Breast epithelium (tissue), 4 donors: ENCODE measurements at places on chromosomes 11 and 22.

- no peak for DNase-seq
Observed at GRCh38 chr11:26834601-26835000, 112.7 kb upstream of the SLC5A12 start.

DNA sequence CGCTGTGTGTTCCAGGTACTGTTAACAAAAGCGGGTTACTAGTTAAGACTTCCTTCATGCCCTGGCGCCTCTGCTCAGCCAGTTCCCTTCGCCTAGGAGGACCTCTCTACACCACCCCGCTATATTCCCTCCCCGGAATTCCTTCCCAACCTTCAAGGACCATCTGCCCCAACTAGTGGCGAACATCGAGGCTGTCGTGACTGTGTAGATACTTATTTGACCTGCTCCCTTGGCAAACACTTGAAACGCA is 450 bp upstream of the BCL2L13 start:
- no peak for DNase-seq

DNA sequence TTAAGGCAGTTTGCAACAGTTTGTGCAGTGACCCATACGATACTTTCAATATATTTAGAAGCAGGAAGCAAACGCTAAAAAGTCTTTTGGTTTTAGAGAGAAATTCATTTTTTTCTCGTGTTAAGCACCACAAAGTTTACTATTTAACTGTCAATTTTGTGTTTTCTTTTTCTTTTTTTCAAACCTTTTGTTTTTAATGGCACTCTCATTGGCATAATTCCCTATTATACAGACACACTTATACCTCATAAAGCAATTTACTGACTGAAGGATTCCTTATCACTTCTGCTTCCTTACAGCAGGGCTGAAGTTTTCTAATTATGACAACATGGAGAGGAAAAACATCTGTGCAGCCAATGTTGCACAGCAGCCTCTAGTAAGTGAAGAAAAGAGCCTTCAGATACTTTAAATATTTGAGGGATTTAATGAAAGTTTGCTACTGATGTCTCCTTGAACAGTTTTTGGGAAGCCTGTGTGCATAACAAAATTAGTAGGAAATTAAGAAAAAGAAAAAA is 2191.2 kb downstream of the LRRC4C start:
- DNase-seq = no peak

- DNase-seq = no peak
Observed at GRCh38 chr11:82775736-82776346, 42.2 kb upstream of the FAM181B start.

DNA sequence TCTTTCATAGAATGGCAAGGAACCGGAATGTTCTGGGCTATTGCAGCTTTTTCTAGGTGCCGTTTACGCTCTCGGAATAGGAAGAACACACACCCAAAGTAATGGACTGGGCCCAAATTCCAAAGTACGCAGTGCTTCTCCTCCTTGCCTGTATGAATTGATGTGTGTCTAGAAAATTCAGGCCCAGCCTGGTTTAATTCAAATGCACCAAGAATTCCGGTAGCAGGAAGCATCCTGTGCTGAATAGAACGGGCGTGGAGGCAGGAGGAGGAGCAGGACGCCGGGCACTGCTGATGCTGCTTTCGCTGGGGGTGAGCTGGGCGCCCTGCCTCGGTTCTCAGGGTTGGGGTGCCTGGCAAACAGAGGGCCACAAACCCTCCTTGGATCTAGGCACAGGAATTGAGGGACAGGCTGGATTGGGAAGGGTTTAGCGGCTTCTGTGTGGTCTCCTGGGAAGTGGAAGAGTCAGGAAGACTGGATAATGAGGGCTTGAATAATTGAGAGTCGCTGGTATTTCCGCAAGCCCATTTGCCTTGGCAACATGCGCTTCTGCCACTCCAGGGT is 2.0 kb downstream of the PARVB start:
- DNase-seq = no peak

- DNase-seq = no peak
Observed at GRCh38 chr11:19344661-19345518, 104.1 kb upstream of the E2F8 start.

GRCh38 chr22:20000246-20001081 is 16.2 kb downstream of the ARVCF start:
- DNase-seq = no peak

GRCh38 chr11:47848700-47849155 is 578 bp upstream of the NUP160 start:
- no peak for DNase-seq

- no peak for DNase-seq
Observed at GRCh38 chr11:113272281-113272680, 42.1 kb upstream of the TTC12 start.

DNA sequence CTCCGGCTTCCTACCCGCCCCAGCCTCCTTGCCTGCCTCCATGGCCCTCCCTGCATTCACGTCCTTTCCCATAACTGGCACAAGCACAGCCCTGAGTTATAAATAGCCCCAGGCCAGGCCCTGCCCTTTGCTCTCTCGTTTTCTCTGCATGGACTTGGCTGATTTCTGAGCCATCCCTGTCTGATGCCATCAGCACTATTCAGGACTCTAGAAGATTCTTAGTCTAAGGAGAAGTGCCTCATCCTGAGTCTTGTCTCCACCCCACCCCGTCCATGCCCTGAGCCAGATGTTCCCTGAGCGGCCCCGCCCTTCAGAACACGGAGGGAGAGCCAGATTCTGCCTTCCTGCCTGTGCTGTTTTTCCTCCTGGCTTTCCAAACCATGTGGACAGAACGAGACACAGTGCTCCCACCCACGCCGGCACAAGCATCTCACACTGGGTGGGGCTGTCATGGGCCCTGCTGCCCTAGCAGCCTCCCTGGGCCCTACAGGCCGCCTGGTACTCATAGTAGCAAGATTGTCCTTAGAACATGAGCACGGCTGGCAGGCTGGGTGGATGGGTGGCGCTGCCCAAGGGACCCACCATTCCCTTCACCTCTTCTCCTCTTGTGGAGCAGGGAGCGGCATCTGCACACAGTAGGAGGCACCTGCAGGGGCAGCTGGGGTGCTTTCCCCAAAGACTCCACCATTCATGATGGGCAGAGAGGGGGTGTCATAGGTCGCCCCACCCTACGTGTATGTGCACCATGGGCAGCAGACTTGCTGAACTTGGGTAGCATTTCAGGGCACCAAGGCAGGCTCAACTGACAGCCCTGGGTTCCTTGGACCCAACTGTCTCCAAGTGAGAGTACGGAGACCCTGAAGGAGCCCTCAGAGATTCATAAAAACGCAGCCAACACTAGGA is 76.9 kb downstream of the BCR start:
- peak; percentile 46 for DNase-seq

DNA sequence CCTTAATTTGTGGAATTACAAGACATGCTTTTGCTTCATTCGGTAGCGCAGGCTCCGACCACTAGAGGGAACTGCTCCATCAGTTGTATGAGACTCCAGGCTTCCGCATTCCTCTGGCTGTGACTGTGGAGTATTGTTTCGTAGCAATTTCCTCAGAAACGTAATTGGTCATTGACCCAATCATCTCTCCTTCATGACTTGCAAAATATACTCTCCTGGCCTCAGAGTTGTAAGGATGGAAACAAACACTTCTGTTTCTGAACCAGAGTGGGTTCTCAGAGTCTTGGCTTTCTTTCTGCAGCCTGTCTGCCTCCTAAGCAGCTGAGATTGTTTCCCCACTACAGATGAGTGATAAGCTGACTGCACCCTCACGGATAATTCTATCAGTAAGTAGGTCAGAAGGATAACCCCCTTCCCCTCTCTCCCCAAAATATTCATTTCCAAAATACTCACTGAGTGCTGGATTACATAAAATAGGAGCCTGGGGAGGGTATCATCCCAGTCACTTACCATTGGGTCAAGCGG is 146.8 kb upstream of the ZC3H12C start:
- peak; percentile 62 for DNase-seq

- no peak for DNase-seq
Observed at GRCh38 chr11:132444911-132445310, 1074.5 kb downstream of the NTM start.

- no peak for DNase-seq
Observed at GRCh38 chr11:68505596-68505995, 45.0 kb downstream of the PPP6R3 start.

GRCh38 chr11:13111813-13112130 is 102.7 kb downstream of the RASSF10 start:
- DNase-seq = no peak

GRCh38 chr11:27012234-27012921 is 18.5 kb downstream of the FIBIN start:
- no peak for DNase-seq

- no peak for DNase-seq
Observed at GRCh38 chr22:37725551-37726240, 28.8 kb downstream of the TRIOBP start.

DNA sequence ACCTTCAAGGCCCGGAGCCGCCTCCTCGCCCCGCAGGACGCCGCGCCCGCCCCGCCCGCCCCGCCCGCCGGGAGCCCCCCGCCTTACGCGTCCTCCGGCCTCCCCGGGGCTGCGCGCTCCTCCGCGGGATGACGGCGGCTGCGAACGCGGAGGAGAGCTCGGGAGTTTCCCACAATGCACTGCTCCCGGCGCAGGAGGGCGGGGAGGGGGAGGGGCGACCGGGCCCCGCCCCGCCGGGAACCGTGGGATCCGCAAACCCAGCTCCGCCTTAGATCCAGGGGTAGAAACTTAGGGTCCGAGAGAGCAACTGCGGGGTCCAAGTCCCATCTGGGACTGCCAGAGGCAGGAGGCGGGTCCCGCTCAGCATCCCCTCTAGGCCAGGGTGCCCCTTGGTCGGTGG is at the start of gene CEND1:
Gene CEND1 (minus strand): TSS at position 148 of the 400 bp plus-strand sequence. CDS start 1,514 bp downstream, outside the sequence.
- DNase-seq = no peak

DNA sequence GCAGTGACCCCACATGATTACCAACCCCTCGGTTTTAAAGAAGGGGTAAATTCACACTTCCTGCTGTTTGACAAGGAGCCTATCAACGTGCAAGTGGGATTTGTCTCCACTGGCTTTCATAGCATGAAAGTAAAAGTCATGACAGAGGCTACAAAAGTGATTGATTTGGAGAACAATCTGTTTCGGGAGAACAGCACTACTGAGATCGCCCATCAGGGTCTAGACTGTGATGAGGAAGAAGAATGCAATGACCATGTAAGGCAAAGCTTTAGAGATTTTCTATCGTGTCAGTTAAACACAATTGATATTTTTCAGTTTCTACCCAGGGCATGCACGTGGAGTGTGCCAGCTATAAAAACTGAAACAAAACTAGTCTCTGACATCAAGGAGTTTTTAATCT is 41.7 kb downstream of the HORMAD2 start:
- no peak for DNase-seq

DNA sequence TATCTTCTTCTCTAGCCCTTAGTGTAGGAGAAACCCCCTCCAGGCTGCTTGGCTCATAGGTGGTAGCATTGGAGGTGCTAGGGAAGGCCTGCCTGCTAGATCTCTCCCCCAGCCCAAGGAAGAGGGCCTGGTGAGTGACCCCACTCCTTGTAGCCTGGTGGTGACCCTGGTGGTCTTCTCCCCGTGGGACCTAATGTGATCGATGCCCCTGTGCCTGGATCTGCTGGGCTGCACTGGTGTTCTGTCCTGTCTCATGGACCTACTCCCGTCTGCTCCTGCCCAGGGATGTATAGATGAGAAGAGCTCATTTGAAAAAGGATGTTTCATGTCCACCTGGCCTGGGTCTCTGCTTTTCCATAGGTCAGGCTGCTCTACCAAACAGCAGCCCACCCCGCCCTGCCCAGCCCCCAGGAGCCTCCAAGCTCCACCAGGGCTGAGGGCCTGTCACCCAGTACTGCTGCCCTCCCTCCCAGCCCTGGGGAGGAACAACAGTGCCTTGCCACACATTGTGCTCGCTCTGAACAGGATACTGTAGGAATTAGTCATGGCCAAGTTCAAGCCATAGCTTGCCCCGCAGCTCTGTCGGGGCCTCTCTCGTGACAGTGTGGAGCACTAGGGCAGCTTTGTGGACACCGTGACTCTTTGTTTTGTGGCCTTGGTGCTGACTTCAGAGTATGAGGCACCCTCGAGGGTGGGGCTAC is 19.7 kb downstream of the SLC37A2 start:
- DNase-seq = no peak

DNA sequence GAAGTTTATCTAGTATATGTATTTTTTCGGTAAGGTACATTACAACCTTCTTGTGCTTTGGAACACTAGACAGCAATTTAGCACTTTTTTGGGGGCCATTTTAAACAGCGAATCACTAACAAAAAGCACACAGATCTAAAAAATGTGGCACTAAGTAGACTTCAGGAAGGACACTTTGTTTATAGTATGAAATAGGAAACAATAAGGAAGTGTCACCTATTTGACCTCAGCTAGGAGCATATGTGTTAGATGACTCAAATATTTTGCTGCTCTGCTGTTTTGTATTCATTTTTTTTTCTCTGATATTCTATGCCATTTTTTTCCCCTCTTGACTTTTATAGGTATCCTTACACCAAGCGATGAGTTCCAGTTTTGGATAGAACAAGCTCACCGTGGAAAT is 5.6 kb downstream of the DYNC2H1 start:
- DNase-seq = no peak

GRCh38 chr22:44934454-44934735 is 75.4 kb downstream of the PHF21B start:
- no peak for DNase-seq

GRCh38 chr11:8826901-8827560 is 84.0 kb upstream of the AKIP1 start:
- no peak for DNase-seq

- no peak for DNase-seq
Observed at GRCh38 chr22:39814899-39815298, 78.7 kb downstream of the ENTHD1 start.

GRCh38 chr11:58919561-58919960 is 19.7 kb upstream of the GLYATL1 start:
- no peak for DNase-seq

DNA sequence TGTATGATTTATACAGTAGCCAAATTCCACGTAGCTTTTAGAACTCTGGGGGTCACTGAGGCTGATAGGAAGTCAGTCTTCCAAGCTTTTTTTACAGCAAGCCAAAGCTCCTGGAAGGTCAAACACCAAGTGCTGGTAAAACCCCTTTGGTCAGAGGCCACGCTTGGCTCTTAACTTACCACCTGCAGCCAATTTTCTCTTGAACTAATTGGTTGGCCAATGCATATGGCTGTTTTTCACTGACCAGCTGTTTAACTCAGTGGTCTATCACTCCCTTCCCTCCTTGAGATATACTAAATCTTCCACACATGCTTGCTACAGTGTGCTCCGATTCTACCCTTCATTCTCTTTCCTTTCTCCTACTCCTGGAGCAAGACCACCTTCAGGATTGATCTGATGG is 116.0 kb downstream of the FAR1 start:
- DNase-seq = no peak

GRCh38 chr11:128806506-128807261 is 60.4 kb downstream of the KCNJ1 start:
- no peak for DNase-seq

GRCh38 chr22:35253946-35254345 is 3.3 kb upstream of the HMGXB4 start:
- no peak for DNase-seq

DNA sequence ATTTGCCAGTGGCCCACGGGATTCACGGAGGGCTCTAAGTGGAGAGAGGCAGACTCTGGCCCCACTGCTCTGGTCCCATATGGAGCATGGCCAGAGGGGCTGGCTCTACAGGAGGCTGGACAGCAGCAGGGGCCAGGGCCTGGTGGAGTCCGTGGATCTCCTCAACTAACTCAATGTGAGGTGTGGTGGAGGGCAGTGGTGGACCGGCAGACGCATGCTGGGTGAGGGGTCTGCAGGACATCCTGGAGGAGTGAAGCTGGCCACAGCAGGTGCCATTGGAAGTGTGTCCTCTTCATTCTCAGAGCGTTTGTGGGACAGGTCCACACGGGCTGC is 15.6 kb downstream of the IGF2 start:
- no peak for DNase-seq
